Panc1 (cell line): ENCODE measurements at places on chromosomes 2 and 18.

DNA sequence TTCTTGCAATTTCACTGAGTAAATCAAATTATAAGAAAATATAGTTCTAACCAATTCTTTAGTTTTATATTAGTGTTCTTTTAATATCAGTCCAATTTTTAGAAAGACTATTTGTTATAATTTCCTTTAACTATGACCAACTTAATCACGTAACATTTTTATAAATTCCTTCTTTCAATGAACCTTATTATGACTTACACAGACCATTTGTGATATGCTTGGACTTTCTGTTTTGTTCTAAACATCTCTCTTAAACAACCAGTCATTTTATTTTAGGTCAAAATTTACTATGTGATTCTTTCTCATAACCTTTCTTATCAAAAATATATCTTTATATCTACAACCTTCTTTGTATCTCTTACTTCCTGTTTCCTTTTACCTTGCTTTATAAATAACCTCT, 39.5 kb upstream of the DYNAP start:
- H3K27ac ChIP-seq = no peak overlapping the region
- H3K4me1 ChIP-seq = no peaks in the 10 kb centered on the region
- no peak for DNase-seq

DNA sequence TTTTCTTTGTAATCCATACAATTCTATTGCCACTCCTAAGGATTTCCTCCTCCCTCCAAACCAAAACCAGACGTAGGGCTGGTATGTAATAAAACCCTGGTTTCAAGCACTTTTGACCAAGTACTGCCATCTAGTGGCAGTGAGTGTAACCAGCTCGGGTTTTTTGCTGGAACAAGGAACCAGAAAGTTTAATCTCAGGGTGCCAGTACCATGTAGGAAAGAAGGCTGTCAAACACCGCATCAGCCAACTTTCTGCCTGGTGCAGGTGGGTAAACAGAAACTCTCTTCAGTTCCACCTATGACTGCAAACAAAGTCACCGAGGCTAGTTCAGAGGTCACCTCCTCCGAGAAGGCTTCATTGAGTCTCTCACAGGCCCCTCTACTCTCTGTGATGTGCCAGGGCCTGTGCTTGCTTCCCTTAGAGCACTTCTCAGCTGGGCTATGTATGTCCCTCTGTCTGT, 10.2 kb upstream of the THNSL2 start:
- no peak overlapping the region for H3K4me3 ChIP-seq
- peak; percentile 48 for DNase-seq
- H3K27ac ChIP-seq = no peak overlapping the region
- H3K27me3 ChIP-seq = no peaks in the 10 kb centered on the region
- no peaks in the 10 kb centered on the region for H3K36me3 ChIP-seq
- H3K4me1 ChIP-seq = no peaks in the 10 kb centered on the region

- H3K4me1 ChIP-seq = no peaks in the 10 kb centered on the region
- DNase-seq = no peak
- no peak overlapping the region for H3K27ac ChIP-seq
- H3K27me3 ChIP-seq = no peaks in the 10 kb centered on the region
Measured at GRCh38 chr2:120598416-120598815, 137.3 kb upstream of the GLI2 start.

GRCh38 chr2:23944527-23944926, 4.3 kb downstream of the UBXN2A start:
- no peak for DNase-seq
- H3K27me3 ChIP-seq = no peaks in the 10 kb centered on the region
- no peak overlapping the region for H3K4me3 ChIP-seq
- peaks cover 9% of the 10 kb centered on the region; the same call in 1 of the 2 replicates for H3K4me1 ChIP-seq

GRCh38 chr2:42974721-42975717, 182.6 kb upstream of the HAAO start:
- H3K27ac ChIP-seq = peak overlapping the region; percentile 55; the same call in 1 of the 2 replicates
- H3K4me3 ChIP-seq = peak overlapping the region; percentile 12
- peak; percentile 10 for DNase-seq
- peaks cover 3% of the 10 kb centered on the region; the same call in 1 of the 2 replicates for H3K4me1 ChIP-seq

GRCh38 chr2:160635488-160635887, 141.9 kb upstream of the RBMS1 start:
- no peak overlapping the region for H3K27ac ChIP-seq
- H3K27me3 ChIP-seq = no peaks in the 10 kb centered on the region
- H3K4me1 ChIP-seq = no peaks in the 10 kb centered on the region
- DNase-seq = no peak

DNA sequence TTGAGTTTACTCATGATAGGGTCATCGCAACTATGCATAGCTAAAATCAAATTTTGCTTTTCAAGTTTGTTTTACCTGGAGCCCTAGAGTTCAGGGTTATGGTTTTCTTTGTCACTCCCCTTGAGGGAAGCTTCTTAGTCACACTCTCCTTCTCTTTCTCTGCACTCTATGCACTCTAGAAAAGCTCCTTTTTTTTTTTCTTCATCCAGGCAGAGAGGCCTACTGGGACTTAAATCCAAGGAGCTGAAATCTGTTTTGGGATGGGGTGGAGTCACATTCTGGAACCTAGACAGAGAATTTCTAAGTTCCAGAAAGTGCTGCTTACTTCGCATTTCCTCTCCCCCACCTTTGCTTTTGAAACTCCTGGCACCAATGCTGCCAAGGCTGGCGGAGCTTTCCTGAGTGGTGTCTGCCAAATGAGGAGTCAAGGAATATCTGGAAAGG, 19.1 kb upstream of the IL18R1 start:
- H3K36me3 ChIP-seq = no peaks in the 10 kb centered on the region
- DNase-seq = peak; percentile 79
- no peaks in the 10 kb centered on the region; the same call in 1 of the 2 replicates for H3K27me3 ChIP-seq
